ENCODE measurements at places on chromosomes 4 and X.

DNA sequence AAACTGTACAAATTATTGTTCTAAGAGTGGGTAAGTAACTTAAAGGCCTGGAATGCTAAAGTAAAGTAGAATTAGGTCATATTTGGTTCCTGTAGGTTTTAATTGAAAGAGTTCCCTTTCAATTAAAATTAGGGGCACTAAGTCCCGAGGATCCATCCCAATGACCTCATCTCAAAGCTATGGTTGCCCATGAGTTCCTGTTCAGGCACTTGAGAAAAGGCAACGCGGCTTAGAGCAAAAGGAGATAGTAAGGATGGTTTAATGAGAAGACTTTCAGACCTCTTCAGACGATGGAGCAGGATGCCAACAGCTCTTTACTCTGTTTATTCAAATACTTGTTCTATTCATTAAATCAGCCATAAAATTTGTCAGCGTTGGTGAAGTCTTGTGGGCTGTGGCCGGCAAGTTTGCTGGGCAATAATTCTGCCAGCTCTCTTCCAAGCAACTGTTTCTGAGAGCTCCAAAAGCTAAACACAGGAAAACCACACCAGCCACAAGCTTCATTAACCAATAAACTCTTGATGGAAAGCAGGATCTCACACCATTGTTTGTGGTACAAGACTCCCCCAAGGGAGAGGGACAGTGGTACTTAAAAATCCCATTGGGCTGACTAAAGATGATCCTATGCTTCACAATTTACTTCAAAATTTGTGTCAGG is 167.4 kb downstream of the COL4A6 start:
- no peak for DNase-seq

DNA sequence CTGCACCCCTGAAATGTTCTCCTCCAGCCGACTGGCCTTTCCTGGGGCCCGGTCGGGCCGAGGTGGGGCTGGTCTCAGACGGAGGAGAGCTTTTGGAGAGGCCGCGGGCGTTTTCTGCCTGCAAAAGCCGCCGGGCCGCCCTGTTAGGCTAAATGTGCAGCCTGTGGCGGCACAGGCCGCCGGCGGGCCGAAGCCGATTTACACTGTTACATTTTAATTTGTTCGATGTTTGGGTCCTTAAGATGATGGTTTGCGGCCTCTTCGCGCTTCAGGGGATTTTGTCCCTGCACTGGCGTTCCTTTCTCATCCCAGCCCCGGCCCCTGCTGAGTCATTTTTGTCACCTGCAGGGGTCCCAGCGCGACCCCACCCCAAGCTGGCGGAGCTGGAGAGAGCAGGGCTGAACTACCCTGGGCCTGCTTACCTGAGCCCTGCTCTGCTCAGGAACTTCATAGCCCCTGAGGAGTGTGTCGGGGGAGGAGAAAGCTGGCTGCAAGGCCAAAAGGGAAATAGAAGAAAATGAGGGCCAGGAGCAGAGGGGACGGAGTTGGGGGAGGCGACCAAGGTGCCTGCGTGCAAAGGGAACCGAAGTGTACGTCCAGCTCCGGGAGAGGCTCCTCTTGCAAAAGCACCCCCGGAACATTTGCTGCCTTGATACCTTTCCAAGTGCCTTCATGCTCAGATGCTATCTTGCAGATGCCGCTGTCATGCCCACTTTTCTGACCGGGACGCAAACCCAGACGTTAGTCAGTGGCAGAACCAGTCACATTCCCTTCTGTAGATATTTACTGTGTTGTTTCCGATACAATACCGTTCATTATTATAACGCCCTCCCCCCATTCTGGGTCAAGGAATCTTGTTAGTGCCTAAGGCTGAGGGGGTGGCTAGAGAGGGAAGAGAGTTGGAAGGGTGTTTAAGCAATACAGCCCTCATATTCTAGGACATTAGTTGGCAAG is 977 bp upstream of the RBBP7 start:
- no peak for DNase-seq

GRCh38 chr4:87038837-87039615 is 104.2 kb downstream of the AFF1 start:
- DNase-seq, result no peak

DNA sequence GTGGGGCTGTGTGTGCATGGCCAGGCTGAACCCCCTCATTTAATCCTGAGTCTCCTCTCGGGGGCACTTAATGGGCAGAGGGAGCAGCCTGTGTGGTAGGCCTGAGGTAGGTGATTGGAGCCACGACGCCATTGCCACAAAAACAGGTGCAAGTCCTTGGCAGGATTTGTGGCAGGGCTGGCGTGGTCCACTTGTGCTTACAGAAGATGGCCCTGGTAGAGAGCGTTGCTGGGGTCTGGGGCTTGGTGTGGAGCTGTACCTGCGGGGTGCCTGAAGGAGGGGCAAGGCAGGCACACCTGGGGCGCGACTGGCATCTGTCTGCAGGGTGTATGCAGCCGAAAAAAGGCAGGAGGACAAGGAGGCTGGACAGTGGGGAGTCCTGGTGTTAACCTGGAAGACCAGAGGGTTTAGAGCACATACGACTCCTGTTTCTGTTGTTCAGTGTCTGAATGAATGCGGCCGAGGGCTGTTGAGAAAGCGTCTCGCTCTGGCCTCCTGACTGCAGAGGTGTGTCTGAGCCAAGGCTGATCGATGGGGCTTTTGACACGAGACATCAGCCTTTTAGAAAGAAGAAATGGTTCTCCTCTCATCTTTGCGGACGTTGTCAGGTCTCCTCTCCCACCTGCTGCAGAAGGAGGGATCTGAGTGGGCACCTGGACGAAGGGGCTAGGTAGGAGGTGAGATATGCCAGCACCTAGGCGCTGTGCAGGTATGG is 52.0 kb downstream of the TBC1D14 start:
- no peak for DNase-seq

- DNase-seq, result no peak
Observed at GRCh38 chrX:9071031-9071650, 37.2 kb upstream of the FAM9B start.

DNA sequence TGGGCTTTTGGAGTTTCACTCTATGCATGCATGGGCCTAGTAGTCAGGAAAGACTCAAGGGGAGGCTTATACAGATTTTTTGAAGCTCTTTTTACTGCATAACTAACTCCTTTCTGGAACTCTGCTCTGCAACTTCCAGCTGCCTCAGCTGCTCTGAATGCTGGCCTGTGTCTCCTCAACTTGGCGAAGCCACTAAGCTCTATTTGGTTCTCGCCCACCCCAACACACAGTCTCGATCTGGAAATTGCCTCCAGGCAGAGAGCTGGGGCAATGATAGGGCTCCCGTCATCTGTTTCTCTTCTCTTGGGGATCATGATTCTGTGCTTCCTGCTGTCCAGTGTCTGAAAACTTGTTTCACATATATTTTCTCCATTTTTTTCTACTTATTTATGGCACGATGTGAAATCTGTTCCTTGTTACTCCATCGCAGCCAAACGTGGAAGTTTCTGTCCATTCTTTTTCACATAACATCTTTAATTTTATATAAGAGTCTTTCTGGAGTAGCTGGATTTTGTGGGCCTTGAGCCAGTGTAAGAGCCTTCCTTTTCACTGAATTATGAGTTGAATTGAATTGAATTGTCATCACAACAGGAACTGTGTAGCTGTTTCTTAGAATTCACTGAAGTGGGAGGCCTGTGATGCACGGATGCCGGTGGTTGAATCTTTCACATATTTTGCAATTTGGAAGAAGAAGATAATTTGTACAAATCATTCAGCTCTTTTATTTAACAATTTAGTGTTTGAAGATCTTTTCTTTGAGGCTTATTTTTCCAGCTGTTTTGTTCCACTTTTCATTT is 9.0 kb downstream of the ZNF275 start:
- no peak for DNase-seq

DNA sequence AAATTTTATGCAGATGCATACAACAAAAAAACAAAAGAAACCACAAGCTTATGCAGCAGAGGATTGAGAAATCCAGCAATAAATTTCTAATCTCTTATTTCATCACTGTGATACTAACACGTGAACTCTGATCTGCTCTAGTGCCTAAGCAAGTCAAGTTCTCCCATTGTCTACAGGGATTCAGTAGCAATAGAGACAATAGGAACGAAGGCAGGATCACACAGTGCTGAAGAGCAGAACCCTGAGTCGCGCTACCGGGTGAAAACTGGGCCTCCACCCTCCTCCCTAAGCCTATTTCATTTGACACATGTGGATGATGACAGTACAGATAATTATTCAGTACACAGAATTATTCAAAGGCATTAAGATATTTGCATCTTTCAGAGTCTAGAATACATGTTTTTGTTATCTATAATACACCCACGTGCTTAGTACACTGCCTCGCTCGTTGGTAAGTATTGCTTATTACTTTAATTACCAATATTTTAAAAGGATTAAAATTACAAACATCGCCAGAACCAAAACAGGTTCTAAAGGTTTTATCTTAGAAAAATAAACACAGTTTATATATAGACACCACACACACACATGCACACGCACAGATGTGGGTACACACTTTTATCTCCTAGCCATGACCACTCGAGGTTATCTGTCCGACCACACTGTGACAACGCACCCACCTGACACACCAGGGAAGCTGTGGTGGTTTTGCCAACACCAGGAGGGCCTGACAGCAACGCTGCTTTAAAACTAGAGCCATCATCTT is 60.1 kb downstream of the RFC1 start:
- DNase-seq, result no peak

DNA sequence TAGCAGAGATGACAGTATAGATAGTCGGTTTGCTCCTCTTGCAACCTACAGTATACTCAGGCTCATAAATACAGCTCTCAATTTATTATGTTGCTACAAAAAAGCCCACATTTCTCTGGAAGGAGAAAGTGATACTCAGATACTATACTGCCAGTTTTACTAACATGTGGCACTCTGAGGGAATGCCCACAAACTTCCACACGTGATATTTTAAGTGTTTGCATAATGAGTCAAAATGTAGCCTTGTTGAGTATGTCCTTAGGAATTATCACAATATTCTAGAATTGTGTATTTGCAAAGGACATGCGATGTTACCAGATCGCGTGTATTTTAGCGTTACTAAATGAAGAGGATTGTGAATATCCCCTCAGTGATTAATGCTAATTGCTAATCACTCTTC is 929.1 kb downstream of the STIM2 start:
- no peak for DNase-seq

GRCh38 chr4:73815145-73815544 is 21.3 kb upstream of the CXCL6 start:
- DNase-seq, result no peak

GRCh38 chrX:8841911-8842310 is 40.7 kb upstream of the FAM9A start:
- DNase-seq, result no peak

DNA sequence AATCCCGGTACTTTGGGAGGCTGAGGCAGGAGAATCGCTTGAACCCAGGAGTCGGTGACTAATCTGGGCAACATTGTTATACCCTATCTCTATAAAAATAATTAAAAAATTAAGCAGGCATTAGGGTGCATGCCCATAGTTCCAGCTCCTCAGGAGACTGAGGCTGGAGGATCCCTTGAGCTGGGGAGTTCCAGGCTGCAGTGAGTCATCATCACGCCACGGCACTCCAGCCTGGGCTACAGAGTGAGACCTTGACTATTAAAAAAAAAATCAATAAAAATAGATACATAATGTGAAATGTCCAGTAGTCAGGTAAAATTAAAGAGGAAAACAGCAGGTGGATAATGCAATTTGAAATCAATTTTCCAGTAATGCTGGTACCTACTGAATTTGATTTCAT is 14.6 kb downstream of the ADGRL3 start:
- no peak for DNase-seq

DNA sequence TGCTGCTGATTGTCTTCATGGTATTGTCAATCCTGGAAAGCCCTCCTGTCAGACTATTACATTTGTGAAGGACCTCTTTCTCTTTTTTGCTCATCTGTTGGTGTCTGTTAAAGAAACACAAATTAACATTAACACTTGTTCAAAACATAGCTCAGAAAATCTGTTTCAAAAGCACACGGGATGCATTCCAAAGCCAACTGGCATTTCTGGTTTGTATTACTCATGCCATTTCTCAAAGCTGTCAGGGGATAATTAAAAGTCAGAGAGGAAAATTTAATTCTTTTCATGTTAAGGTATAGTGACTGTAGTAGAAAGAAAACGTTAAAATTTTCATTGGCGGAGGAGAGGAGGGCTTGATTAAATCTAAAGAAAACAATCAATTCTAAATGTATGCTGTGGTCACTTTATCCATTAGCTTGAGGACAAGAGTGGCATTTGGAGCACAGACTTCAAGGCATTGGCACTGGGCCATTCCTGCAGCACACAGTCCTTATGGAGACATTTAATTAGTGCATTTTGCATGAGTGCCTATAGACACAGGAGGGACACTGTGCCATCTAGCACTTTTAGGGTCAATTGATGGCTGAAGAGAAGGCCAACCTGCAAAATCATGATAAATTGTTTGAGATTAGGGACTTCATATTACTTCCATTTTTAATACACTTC is 21.2 kb upstream of the GLRA2 start:
- DNase-seq, result no peak

Measured in CD4-positive, alpha-beta T cell treated with Interleukin-6 at 100 ng/mL for 8 hours (primary cell).